Activated CD8-positive, alpha-beta memory T cell treated with anti-CD3 and anti-CD28 coated beads, Interleukin-2, amount 50 U/mL, for 4 hours (primary cell): ENCODE measurements at places on chromosomes 5 and 9.
A peak's percentile ranks its signal among the peaks of the same experiment; 100 is the strongest.

DNA sequence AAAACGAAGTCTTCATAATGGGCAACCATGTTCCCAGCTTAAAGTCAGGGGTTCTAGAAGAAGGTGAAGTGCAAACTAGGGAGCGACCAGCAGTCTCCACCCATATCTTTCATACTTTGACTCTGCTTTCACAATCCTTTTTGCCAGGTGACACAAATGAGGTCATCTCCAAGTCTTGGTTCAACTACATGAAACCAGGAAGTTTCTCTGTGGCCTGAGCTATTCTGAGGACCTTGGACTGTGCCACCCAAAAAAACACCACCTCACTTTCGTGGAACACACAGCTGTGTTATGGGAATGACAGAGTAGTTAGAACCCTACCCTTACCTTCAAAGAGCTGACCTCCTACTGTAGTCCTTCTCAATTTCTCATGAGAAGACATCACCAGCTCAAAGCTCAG lies 309.2 kb downstream of the AGTPBP1 start:
- DNase-seq: no peak

- no peak for DNase-seq
Observed at GRCh38 chr5:130550562-130550928, 614.5 kb downstream of the HINT1 start.

GRCh38 chr5:179194201-179194910 lies 134.2 kb downstream of the ZNF354C start:
- peak; percentile 9 for DNase-seq

DNA sequence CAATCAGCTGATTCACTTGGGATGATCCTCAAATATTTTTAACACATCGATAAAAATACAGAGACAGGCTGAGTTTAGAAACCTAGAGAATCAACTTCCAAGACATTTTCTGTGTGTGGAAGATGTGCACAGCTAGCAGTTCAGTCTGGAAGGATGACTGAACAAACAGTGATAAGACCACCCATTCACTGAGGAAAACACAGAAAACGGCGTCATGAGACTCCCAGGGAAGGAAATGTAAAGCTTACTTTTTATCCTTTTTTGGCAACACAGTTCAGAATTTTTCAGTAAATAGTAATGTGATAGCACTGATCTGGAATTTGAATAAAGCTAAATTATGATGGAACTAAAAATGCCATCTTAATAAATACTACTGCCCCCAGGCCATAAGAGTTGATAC lies 277.6 kb downstream of the SEMA5A start:
- DNase-seq: no peak

- DNase-seq: no peak
Observed at GRCh38 chr5:114857941-114858551, 311.7 kb downstream of the TRIM36 start.

DNA sequence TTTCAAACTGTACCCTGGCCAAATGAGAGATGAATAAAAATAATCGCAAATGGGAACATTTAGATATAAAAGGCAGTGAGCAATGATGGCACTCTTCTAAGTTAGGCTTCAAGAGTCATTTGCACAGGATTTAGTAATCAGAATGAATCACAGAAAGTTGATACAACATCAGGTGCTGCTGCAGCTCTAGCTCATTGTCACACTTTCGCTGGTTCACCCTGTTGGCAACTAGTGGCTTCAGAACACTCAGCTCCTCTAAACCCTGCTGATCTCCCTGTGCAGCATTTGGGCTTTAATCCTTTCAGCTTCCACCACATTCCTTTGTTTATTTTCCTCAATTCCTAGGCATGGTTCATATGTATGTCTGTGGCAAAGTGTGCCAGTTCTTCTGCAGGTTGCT lies 2071.2 kb upstream of the CDH6 start:
- DNase-seq: no peak

GRCh38 chr5:126015235-126016181 lies 407.7 kb upstream of the GRAMD2B start:
- DNase-seq: no peak

- DNase-seq: no peak
Observed at GRCh38 chr9:19479874-19480273, 71.1 kb downstream of the ACER2 start.

GRCh38 chr9:25857147-25857546 lies 178.9 kb upstream of the TUSC1 start:
- no peak for DNase-seq

- no peak for DNase-seq
Observed at GRCh38 chr9:33125871-33126823, 41.0 kb downstream of the B4GALT1 start.

DNA sequence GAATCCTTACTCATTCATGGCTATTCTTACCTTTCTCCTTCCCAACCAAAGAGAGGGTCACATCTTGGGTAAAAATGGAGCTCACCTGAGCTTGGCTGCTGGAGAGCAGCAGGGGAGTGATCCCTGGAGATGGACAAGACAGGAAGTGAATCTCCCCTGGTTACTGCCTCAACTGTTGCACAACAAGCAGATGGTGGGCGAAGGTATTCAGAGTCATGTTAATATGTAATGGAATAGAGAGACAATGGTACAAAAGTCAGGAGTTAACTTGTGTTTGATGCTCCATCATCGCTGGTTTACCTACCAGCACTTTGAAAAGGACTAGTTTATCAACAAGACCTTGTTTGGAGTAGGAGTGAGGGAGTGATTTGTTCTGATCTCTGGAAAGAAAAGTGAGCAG lies 13.0 kb upstream of the PLPP1 start:
- DNase-seq: no peak

DNA sequence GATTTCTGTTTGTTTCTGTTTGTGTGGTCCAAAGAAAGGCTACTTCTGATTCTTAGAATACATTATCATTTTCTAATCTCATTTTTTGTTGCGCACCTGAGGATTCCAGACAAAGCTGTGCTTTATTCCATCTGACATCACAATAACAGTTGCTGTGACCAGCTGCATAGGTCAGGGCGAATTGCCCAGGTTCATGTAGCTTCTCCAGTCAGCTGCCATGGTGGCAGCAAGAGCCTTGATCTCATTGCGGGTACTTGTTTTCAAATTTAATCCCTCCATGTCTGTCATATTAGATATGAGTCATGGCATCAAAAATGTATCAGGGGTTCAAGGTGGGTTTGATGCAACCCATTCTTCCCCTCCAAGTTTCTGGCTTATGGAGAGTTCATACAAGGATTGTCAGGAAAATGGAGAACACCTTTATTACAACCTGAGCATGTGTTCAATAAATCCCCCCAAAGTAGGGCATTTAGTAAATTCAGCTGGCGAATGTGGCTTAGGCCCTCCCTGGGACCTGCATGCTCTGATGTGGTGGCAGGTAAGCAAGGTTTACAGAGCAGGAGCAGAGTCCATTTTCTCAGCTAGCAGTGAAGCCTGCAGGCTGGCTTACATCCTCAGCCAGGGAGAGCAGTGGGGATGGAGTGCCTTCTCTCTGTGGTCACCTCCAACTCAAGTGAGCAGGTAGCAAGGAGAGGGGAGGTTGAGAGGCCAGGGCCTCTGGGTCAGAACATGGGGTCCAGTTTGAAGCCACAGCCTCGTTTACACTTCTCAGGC lies 13.9 kb downstream of the CAVIN4 start:
- no peak for DNase-seq

DNA sequence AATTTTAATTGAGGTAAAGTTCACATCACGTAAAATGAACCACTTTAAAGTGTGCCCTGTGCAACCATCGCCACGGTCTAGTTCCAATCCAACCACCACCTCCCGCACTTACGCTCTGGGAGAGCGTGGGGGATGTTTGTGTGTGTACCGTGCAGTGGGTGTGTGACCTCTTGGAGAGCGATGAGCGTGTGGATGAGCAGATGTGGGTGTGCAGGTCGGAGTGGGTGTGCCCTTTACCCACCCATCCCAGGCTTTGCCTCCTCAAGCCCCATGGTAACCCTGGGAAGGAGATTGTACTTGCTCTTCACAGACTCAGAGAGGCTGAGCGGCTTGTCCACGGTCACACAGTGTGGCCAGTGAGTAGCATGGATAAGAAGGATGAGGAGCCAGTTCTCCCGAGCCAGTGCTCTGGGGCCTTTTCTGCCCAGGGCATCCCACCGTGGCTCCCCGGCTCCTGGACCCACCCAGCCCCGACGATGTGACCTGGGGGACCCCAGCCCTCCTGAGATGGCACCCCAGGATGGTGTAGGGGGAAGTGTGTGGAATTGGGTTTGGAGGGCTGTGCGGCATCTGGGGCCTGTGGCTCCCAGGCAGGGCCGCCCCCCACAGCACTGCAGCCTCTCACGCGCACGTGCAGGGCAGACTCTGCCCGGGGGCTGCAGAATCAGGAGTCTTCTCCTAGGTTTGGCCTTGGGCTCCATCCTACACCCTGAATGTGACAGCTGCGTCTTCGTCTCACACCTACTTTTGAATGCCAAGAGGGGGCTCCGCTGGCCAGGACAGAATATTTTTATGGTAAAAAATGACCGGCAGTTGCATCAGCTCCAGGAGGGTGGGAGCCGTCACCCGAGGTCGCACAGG lies 13.6 kb downstream of the LHX3 start:
- no peak for DNase-seq

GRCh38 chr5:173028811-173029327 lies 27.3 kb upstream of the CREBRF start:
- DNase-seq: no peak

DNA sequence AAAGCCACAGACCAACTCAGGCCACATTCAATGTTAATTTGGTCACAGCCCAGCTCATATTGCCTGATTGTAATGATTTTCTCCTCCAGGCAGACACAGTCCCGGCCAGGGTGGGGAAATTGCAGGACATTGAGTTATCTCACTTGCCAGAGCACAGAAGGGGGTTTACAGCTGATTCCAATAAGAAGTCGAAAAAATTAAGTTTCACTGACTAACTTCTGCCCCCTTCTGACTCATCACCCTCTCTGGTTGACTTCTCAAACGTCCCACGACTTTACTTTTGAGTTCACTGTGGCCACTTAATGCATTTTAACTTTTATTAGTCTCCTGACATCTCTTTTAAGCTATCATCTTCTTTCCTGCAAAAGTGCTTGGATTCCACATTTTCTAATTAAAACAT lies 321.4 kb upstream of the WWC1 start:
- DNase-seq: no peak

DNA sequence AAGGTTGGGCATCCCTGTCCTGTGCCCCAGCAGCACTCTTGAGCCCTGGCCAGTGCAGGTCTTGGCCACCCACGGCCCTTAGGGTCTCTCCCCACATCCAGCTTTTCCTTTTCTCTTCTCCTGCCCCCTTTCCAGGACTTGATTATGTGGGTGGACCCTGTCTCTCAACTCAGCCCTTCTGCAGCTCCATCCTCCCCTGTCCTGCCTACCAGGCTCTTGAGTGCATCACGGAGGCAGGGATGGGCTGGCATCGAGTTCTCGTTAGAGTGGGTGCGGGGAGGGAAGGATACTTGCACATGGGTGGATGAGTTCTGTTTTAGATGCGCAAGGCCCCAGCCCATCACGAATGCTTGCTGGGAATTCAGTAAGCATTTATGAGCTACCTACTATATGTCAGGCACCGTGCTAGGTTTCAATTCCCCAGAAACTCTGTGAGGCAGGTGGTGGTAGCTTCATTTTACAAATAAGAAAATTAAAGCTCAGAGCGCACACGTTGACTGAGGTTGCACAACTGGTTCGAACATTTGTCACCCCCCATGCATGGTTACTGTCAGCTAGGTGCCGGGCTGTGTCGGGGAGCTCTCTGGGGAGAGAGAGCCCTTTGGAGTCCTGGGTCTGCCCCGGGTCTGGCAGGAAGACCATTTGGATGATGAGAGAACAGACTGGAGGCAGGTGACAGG lies 144.6 kb upstream of the PITX1 start:
- no peak for DNase-seq

DNA sequence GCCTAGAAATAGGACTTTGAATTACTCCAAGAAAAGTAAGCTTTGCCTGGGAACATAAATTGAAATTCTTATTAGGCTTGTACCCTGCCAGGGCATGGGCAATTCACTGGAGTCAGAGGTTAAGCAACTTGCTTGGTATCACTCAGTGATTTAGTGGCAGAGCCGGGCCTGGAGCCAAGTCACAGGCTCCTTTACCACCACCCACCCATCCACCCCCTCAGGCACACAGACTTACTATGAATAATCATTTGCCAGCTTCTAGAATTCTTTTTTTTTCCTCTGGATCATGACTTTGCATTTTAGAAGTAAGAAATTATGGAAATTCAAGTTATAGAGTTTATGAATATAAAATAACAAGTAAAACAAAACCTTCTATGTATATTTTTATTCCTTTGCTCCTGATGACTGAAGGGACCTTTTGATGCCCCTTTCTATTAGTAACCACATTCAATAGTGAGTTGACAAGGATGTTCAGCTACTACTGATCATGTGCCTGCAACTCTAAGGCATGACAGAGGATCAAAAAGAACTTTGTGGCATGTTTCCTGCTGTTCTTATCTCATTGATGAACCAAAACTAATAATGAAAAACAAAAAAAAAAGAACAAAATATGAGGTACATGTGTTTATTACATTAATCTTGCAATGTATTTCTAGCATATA lies 614.7 kb downstream of the TLR4 start:
- DNase-seq: no peak

DNA sequence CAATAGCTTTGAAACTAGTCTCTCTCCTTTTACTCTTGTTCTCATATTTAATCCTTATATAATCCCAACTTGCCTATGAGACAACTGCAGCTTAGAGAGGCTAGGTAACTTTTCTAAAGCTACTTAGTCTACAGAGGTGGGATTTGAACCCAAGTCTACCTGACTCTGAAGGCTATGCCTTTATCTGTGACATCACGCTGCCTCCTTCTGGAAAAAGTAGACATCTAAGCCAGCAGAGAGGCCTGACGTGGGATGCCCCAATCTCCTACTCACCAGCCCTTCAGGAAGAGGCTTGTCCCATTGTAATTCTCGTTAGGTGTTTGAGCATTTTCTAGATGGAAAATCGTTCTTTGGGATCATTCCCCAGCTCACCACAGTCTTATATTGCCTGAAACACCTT lies 167.5 kb downstream of the HSPA4 start:
- DNase-seq: no peak

GRCh38 chr9:136122425-136123383 lies 4.0 kb upstream of the TMEM250 start:
- peak; percentile 82 for DNase-seq

GRCh38 chr9:70789086-70789485 lies 332.3 kb downstream of the TRPM3 start:
- no peak for DNase-seq

- DNase-seq: no peak
Observed at GRCh38 chr9:33992632-33993031, 56.1 kb downstream of the UBAP2 start.

DNA sequence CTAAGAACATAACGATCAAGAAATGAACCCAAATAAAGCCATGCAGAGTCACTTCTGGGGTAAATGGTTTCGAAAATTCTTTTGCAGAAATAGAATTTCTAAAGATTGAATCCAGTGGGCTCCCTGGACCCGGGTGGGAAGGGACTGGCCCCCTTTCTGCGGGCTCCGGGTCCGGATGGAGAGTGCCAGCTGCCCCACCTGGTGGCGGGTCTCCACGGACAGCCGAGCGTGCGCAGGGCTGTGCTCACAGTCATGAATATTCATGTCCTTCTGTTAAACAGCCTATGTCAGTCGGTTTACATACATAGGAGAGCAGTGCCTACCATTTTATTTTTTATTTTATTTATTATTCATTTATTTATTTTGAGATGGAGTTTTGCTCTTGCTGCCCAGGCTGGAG lies 4.7 kb upstream of the PPP1R26 start:
- no peak for DNase-seq
